ENCODE measurements at places on chromosomes 7 and 10.

- DNase-seq: no peak
Measured at GRCh38 chr10:93417921-93418320, 64.2 kb downstream of the MYOF start.

DNA sequence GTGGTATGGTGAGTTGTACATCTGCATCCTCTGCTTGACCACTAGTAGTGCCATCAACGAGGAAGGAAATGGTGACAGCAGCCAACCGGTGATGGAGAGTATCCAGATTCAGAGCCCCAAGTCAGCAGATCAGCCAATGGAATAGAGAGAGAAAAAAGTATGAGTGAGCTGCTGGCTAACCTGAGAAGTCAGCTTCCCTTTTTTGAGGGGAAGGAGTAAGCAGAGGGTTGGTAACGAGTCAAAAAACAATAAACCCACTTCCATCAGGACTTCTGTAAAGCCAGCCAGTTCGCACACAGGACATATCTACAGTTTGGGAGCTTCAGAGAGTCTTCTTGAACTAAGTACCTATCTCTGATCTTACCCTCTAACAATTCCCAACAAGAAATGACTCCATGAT lies 8.9 kb downstream of the SLC25A28 start:
- DNase-seq: no peak

DNA sequence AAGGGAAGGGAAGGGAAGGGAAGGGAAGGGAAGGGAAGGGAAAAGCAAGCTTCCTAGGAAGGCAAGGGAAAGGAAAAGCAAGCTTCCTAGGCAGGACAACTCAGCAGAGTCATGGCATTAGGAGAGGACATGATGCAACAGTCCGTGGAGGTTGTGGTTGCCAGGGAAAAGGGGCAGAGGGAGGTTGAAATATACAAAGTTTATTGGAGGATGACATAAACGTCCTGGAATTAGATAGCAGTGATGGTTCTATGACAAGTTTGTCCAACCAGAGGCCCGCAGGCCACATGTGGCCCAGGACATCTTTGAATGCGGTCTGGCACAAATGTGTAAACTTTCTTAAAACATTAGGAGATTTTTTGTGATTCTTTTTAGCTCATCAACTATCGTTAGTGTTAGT lies 59.8 kb upstream of the OPN4 start:
- no peak for DNase-seq

DNA sequence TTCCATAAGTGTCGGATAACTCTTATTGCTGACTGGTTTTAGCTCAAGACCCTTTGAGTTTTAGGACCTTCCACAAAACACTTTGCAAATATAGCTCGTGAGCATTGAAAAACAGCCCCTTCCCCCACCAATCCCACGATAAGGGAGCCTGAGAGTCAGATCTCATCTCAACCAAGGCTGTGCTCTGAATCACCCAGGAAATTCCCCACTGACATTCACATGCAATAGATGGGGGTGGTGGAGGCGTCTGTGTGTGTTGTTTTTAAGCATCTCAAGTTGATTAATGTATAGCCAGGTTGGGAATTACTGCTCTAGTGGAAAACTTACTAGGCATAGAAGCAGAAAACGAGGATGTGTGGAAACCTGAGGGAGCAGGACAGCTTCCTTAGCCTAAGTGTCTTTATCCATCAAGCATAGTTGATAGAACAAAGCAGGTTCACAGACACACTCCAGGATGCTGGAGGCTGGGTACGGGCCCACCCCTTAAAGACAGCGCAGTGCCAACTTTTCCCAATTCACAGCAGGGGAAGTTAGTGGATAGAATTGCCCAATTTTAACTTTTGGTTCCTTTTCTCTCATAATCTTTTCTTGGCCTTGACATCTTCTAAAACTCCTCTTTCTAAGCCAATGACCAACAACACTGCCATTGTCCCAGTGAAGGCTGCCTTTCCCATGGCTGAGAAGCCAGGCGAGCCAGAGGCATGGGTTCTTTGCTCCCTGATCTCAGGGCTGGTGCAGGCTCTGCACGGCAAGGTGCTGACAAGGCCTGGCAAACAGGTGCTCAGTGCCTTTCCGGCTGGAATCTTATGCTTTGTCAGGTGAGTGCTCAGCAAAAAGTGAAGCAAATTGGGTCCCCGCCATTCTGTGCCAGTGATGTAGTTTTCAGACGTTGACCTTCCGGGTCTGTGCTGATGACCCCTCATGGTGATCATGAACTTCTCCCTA lies 98.5 kb upstream of the INSIG1 start:
- DNase-seq: peak; percentile 6

GRCh38 chr7:35261041-35261440 lies 7.1 kb upstream of the TBX20 start:
- no peak for DNase-seq

GRCh38 chr7:71842381-71842780 lies 569.8 kb downstream of the CALN1 start:
- no peak for DNase-seq

- no peak for DNase-seq
Measured at GRCh38 chr10:92203919-92204623, 86.8 kb downstream of the CPEB3 start.

DNA sequence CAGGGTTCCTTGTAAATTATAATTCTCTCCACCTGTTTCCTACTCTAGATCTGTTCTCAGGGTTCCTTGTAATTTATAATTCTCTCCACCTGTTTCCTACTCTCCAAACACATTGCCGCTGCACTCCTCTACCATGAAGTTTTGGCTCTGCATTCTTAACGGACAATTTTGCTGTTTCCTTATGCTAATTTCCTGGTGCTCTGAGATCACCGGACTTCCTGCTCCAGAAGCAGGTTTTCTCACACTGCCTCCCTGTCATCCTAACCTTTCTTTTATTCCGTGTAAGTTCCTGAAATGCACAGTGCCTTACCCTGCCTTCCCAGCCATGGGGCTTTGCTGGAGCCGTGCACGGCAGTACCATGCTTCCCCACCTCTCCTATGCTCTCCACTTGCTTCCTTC lies 256.8 kb downstream of the PLXNA4 start:
- no peak for DNase-seq

- DNase-seq: no peak
Measured at GRCh38 chr7:159064121-159064815, 80.4 kb downstream of the VIPR2 start.

DNA sequence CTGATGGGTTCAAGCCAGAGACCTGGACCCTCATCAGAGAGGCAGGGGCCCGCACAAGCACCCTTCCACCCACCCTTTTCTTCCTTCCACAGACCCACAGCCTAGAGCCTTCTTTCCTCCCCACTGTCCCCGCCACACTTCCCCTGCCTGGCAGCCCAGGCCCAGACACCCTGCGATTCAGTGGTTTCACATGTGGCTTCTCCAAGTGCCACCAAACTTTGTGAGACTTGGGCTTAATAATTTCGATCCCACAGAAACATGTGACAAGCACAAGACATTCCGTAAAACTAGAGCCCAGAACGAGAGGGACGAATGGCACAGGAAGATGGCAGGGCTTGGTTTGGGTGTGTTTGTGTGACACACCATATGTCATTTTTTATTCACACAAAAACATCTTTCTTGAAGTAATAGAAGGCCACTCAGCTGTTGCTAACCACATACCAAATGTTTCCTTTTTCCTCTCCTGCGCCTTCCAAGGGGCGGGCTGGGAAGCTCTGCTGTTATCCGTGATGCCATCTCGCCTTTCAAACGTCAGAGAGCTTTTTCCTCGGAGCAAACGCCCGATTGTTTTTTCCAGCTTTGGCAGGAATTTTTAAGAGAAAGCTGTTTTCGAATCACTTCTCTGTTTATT lies 162.9 kb downstream of the GRK5 start:
- DNase-seq: no peak
